ENCODE measurements at places on chromosomes 5 and 9.

DNA sequence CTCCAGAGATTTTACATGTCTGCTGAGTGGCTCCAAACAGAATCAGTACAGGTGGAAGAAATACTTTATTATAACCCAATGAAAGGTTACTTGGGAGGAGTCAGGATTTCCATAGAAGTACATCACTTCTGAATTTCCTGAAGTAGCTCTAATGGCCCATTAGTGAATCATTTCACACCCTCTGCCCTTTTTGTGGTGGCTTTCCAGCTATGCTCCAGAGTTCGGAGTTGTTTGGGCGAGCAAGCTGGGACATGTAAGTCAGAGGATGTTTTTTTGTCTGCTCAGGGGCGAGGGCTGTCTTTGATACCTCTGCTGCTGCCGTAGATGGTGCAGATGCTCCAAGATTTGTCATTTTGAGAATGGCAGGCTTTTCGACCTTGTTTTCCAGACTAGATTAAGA lies 226.1 kb downstream of the GOLPH3 start:
- DNase-seq, result no peak

- no peak for DNase-seq
Measured at GRCh38 chr5:96483878-96484277, 50.8 kb upstream of the PCSK1 start.

- DNase-seq, result no peak
Measured at GRCh38 chr5:120502531-120502930, 38.4 kb downstream of the PRR16 start.

GRCh38 chr9:137075275-137075775 lies 2.0 kb upstream of the UAP1L1 start:
- DNase-seq, result no peak

GRCh38 chr5:124888050-124888506 lies 141.6 kb upstream of the ZNF608 start:
- no peak for DNase-seq

- no peak for DNase-seq
Measured at GRCh38 chr5:58156361-58156760, 303.5 kb downstream of the PLK2 start.

GRCh38 chr9:90288275-90288639 lies 354.4 kb downstream of the DIRAS2 start:
- DNase-seq, result no peak

DNA sequence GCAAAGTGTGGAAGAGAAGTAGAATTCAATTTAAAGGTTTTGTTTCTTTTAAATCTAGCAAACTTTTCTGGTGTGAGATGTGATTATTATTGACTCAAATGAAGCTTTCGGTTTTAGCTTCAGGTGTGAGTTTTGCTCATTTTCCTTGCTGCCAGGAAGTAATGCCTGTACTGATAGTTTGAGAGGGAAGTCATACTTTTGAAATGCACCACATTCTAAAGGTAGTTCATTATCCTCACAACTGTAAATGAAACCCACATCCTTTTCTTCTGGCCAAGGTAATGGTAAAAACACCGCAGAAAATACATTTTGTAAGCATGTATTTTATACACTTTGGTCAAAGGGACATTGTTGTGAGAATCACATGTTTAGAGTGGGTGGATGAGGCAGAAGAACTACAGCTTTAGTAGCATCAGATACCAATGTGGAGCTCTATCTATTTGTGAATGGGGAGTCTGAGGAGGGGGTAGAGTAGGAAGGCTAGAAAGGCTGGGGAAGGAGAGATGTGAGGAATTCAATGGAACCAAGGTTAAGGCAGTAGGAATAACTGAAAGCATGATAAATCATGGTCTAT lies 167.0 kb upstream of the CDKN2B start:
- no peak for DNase-seq

GRCh38 chr5:160271396-160271795 lies 41.0 kb downstream of the CCNJL start:
- DNase-seq, result no peak
